Daoy (cell line): ENCODE measurements at places on chromosomes 16 and 17. TPM values are rescaled to one million over a fixed set of nuclear protein-coding genes. Genes with fewer than 3 reads are reported as not detected.

C16orf92 gene
- not detected in 2 replicates for total RNA-seq

LHX1 gene
- total RNA-seq = 8.6 and 17.1 TPM in 2 replicates

TMC7 gene
- total RNA-seq = 1.3 and 1.9 TPM in 2 replicates

NPIPB9 gene
- total RNA-seq = not detected in 2 replicates

DNA sequence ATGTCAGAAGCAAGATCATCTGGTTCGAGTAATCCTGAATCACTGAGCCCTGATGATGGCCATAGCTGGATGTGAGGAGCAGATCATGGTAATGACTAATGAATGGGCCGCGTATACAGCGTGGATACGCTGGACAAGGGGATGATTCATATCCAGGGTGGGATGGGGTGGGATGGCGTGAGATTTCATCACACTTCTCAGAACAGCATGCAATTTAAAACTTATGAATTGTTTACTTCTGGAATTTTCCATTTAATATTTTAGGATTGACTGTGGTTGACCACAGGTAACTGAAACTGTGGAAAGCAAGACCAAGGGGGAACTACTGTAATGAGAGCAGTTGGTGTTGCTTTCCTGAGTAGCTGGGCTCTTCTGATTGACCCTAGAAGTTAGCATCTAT, 225.5 kb downstream of the STX8 start:
- peak; percentile 67 for DNase-seq

- peak; percentile 36 for DNase-seq
These were observed 41.5 kb downstream of the TK2 start for GRCh38 chr16:66508248-66508913.

DNA sequence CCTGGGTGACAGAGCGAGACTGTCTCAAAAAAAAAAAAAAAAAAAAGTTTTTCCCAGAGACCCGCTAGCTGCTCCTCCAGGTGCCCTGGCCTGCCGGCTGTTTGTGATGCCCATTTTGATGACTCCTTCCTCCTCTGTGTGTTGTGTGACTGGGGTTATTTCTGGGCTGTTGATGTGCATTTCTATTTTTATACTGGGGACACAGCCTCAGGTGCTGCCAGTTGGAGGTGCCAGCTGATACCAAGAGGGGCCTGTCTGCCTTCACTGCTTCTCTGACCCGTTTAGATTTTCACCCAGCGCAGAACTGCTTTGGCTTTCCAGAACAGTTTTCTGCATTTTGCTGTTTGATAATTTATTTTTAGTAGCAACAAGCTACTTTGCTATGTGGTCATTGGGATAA, 6.7 kb downstream of the PLA2G15 start:
- DNase-seq = no peak

- DNase-seq = no peak
These were observed 58.1 kb downstream of the MGAT5B start for GRCh38 chr17:76926237-76926866.

GRCh38 chr16:85927959-85928358, 29.0 kb downstream of the IRF8 start:
- no peak for DNase-seq

GRCh38 chr16:12837291-12837690, 33.6 kb upstream of the CPPED1 start:
- no peak for DNase-seq
